H54 (cell line): ENCODE measurements at places on chromosomes 16 and 17.

DNA sequence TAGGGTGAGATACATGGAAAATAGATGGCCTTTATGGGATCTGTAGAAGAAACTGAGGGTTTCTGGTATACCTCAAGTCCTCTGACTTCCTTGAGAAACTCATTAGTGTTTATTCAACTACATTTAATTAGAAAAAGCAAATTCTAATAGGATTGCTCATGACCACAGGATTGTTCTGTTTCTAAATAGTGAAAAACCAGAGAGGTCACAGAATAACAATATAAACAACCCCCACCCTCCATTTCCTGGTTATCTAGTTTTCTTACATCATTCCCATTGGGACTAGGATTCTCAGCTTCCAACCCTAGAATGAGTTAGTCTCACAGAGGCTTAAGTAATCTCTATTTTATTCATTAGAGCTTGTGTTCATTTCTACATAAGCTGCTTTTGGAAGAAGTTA, 30.0 kb downstream of the SF3B3 start:
- DNase-seq, result no peak

GRCh38 chr16:760545-761343, at the start of gene MSLN:
TSS of gene MSLN (plus strand) at chr16:760734. CDS start at chr16:762681, 1,947 bp downstream.
- peak; percentile 72 for DNase-seq

DNA sequence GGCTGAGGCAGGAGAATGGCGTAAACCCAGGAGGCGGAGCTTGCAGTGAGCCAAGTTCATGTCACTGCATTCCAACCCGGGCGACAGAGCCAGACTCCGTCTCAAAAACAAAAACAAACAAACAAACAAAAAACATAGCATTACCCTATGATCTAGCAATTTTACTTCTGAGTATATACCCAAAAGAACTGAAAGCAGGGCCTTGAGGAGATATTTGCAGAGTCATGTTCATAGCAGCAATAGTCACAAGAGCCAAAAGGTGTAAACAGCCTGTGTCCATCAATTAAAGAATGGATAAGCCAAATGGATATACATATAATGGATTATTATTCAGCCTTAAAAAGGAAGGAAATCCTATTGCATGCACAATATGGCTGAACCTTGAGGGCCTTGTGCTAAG, 63.1 kb downstream of the TOM1L2 start:
- no peak for DNase-seq

- peak; percentile 77 for DNase-seq
Observed at GRCh38 chr16:4945560-4946502, 8.9 kb upstream of the PPL start.

DNA sequence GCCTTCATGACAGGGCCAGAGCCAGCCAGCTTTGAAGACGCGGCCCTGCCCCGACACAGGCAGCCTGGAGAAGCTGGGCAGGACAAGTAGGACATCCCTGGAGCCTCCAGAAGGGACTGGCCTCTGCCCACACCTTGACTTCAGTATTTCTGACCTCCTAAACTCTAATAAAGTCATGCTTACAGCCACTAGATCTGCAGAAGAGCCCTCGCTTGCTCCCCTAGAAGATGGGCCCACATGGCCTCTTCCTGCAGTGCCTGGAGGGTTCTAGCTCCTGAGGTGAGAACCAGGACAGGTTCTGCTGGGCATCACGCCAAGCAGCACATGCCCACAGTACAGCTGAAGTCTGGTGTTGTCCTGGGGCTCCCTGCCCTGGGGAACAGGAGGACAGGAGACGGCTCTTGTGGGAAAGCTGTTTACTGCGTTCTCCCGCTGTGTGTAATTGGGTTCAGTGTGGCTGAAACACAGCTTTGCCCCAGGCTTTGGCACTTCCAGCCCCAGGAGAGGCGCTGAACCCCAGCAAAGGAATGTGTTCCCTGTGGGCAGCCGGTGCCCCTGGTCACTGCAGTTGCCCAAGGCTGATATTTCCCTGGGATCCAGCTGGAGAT, 2.6 kb downstream of the APRT start:
- DNase-seq, result no peak

DNA sequence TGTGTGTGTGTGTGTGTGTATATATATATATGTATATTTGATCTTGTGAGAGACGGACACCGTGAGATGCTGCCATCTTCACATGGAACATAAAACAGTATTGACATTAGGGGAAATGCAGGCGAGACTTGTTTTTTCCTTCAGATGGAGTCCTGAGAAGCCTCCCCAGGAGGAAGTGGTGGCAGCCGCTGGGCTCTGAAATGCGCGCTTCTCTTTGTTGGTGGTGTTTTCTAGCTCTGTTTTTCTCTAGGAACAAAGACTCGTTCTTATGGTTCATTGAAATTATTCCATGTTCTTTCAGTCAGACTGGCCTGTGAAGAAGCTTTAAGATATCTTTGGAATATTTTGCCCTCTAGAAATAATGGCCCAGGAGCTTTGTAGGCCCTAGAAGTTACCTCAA, 32.9 kb downstream of the SNX29 start:
- no peak for DNase-seq

DNA sequence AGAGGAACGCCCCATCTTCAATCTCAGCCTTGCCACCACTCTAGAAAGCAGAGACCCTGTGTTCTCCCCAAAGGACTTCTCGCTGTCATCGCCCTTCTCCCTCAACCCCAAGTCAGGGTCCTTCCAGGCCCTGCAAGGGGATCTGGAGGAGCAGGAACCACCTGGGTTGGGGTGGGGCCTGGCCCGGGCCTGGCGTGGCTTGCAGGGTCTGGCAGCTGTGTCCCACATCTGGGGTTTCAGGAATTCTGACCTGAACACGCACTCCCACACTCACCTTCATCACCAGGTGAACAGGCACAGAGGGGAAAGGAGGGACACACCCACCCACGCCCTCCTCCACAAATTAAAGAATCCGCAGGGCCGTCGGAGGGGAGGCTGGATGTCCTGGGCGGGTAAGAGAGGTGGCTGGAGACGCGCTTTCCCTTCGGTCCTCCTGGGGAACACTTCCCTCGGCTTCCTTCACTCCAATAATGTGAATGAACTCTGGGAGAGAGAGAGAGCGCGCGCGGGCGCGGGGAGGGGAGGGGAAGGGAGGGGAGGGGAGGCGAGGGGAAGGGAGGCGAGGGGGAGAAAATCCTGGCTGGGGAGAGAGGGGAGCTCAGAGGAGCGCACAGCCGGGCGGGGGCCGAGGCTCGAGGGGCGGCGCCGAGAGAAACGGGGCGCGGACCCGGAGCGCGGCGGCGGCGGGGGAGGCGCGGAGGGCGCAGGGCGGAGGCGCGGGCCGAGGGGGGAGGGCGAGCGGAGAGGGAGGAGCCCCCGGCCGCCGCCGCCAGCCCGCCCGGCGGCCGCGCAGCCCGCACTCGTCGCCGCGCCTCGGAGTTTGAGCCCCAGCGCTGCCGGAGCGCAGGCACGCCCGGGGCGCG, at the start of gene CACNG4:
Gene CACNG4, plus strand, starts transcription at position 799 of the 863 bp plus-strand sequence. CDS start 205 bp downstream, outside the sequence.
- DNase-seq, result no peak

DNA sequence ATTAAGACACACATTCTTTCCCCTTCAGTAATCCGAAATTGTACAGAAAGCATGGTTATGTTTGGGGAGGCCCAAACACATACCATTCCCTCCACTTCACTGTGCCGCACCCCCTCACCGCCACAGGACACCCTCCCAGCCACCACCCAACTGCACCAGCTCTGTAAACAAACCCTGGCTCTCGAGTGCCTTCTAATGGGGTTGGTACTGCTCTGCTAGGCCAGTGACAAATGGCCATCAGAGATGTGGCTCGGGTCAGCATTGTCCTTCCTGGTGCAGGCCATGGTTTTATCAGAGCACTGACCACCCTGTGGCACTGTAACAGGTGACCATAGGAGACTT, 24.0 kb upstream of the SREBF1 start:
- no peak for DNase-seq

- DNase-seq, result no peak
Observed at GRCh38 chr16:49520492-49521038, 147.0 kb downstream of the C16orf78 start.

- DNase-seq, result no peak
Observed at GRCh38 chr17:896953-897661, 82.5 kb downstream of the NXN start.

DNA sequence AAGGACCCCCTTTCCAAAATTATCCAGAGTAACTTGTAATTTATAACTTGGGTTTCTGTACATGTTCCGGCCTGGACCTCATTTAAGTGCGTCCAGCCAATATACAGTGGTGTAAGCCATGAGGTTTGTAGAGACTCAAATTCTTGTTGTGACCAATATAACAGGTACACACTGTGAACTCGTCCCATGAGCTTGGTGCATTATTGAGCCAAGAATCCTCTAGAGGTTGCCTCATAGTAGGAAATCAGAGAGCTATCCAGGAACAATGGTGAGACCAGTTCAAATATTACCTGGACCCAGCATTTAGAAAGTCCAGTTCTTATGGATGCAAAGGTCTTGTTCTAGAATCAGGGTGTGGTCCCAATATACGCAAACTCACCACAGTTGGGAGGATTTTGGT, 138.2 kb downstream of the NPIPB5 start:
- DNase-seq, result no peak

GRCh38 chr17:2954898-2955445, 108.4 kb downstream of the OR1D5 start:
- DNase-seq, result peak; percentile 71
